ENCODE measurements at places on chromosomes 2 and 18.

GRCh38 chr2:196489371-196489770 is 150.1 kb upstream of the CCDC150 start:
- no peak for DNase-seq

DNA sequence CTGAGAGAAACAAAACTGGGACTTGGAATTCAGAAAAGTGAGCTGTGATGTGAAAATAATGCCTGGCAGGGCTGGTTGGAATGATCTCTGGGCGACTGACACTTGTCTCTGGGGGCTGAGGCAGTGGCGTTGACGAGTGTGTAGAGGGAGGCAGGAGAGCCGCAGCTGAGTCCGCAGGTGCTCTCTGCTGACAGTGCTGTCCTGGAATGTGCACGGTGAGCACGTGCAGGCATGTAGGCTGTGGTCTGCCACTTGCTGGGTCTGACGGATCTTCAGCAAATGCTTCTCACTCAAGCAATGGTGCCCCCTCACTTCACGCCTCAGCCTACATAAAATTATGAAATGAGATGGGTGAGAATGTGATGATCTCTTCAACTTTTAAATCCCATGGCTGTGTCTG is 38.5 kb upstream of the ATP9B start:
- no peak for DNase-seq

GRCh38 chr2:202548240-202548639 is 86.5 kb upstream of the FAM117B start:
- DNase-seq: no peak

DNA sequence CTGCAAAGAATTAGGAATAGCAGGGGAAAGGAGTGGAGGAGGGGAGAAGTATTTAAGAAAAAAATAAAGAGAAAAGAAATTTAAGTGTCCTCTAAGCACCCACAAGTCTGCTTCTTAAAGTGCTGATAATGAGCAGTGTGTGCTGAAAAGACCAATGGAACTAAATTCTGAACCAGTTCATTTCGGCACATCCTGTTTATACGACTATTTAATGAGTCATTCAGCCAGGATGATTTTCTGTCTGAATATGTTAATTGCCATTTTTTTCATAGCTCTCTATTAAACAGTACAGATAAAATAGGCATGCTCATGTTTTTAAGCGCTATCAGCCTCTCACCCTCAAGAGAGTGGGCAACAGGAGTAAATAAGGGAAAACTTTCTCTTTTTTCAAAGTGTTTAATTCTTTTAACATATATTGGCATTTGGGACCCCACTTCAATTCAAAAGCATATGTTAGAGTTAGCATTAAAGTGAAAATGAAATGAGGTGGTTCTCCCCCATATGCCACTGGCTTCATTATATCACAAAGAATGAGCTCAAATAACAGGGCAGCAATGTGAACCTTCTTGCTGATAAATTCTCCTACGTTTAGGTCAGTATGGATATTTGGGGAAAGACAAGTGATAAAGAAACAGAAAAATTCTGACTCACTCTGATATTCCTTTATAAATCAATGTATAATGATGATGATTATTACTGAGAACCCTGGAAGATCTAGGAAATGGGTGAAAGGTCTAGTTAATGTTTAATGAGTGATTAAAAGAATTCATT is 87.5 kb downstream of the TCF4 start:
- peak; percentile 52 for DNase-seq

DNA sequence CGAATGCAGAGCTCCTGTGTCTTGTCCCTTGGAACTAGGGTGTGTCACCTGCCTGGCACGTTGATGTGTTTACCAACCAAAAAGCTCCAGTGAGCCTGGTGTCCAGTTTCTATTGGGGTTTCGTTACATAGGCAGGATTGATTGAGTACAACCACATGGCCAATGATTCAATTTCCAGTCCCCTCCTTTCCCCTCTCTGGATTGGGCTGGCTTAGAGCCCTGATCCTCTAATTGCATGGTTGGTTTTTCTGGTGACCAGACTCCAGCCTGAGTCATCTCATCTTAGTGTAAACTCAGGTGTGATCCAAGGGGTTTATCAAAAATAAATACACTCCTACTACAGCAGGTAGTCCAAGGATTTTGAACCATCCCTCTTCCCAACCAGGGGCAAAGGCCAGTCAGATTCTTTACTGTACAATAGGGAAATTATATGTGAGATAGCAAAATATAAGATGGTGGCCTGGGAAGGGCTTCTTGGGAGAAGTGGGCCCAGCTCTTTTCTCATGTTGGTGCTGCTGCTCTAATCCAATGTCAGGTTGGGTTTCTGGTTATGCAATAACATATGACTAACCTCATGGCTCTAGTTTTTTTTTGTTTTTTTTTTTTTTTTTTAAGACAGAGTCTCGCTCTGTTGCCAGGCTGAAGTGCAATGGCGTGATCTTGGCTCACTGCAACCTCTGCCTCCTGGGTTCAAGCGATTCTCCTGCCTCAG is 64.7 kb upstream of the MGAT5 start:
- DNase-seq: peak; percentile 34

DNA sequence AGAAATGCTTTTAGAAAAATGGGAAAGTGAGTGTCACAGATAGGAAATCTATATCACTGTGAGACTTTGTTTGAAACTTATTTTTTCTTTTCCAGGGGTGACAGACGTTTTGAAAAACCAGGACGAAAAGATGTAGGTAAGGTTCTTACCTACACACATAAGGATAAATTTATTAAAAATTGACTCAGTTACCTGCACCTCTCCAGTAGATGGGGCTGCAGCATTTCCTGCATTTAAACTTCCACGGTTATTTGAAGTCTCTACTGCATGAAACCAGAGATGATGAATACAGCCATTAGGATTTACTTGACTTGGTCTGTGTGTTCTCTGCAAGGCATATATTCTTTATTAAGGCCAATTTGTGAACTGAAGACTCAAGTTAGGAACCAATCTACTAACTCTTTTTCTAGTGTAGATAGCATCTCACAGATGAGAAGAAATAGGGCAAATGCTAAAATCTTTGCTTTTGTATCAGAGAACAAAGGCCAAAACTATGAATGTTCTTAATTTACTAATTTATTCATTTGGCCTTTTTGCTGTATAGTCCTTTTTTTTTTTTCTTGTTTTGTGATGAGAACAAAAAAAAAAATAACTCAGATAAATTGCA is 15.0 kb downstream of the KCNJ13 start:
- DNase-seq: peak; percentile 32

GRCh38 chr2:215526341-215526740 is 90.5 kb upstream of the FN1 start:
- no peak for DNase-seq

- no peak for DNase-seq
Observed at GRCh38 chr18:28837100-28837499, 660.2 kb upstream of the CDH2 start.

- DNase-seq: no peak
Observed at GRCh38 chr18:74899554-74899953, 301.9 kb downstream of the ZNF407 start.

DNA sequence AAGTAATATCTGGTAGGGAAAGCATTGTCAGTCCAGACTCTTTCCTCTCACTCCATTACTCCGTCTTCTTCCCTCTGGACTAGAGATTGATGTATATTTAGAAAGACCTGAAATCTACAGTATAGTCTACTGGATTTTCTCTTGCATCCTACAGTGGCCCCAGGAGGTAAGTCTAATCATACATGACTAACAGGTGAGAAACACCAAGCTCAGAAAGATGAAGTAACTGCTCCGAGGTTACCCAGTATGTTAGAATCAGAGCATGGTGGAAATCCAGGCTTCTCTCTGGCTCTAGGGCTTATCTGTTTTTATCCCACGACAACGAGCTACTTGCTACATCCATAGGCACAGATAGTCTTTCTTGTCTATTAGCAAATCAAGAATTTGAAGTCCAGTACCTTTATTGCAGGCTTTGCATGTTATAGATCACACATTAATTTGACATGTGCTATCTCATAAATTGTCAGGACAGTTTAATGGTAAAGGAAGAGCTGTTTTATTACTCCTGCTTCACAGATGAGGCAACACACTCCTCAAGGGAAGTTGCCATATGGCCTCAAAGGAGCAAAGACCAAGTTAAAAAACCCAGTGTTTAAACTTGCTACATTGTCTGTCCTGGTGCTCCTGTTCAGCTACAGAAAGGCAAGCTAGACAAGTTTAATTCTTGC is 484.3 kb downstream of the THSD7B start:
- DNase-seq: peak; percentile 20

GRCh38 chr2:180943275-180943674 is 37.1 kb upstream of the UBE2E3 start:
- DNase-seq: no peak

DNA sequence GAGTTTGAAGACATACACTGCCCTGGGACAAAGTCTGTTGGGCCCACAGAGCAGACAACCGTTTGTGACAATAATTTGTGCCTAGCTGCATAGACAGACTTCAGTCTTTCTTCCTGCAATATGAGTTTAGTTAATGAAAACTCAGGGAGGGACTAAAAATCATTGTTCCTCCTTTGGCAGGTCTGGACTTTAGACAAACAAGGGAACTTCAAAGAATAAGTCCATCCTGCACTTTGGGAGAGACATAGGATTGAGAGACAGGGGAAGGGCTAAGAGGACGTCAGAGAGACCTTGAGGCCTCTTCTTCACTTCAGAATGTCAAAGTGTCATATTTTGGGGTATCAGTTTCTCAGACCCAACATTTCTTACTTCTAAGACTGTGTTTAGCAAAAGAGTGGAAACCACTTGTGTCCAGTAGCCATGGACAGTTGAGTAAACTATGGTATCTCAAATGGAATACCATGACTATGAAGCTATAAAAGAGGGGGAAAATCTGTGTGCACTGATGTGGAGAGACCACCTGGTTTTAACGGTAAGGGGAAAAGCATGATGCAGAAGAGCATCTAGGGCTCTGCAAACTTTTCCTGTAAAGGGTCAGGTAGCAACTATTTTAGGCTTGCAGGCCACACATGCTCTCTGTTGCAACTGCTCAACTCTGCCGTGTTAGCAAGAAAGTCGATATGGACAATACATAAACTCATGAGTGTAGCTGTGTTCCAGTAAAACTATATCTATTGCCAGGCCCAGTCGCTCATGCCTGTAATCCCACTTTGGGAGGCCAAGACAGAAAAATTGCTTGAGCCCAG is 217.8 kb upstream of the SH3BP4 start:
- DNase-seq: no peak

DNA sequence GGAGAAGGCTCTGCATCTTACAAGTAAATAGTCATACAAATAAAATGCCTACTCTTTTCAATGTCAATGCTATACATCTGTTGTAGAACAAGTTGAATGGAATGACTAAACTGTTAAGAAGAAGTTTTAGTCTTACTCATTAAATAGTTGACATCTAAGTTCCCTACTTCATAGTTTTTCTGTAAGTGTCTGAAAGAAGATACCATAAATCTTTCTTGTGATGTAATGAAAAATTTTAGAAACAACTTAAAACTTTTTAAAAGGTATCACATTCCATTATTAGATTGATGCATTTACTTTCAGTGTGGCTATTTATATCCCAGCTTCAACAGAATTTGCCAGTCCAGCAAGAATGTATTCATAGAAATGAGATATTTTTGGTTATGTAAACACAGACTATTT is 185.2 kb upstream of the EPC2 start:
- DNase-seq: no peak

GRCh38 chr2:238302087-238302486 is 13.7 kb upstream of the PER2 start:
- DNase-seq: no peak

GRCh38 chr2:147863835-147864234 is 19.0 kb downstream of the ACVR2A start:
- DNase-seq: no peak

DNA sequence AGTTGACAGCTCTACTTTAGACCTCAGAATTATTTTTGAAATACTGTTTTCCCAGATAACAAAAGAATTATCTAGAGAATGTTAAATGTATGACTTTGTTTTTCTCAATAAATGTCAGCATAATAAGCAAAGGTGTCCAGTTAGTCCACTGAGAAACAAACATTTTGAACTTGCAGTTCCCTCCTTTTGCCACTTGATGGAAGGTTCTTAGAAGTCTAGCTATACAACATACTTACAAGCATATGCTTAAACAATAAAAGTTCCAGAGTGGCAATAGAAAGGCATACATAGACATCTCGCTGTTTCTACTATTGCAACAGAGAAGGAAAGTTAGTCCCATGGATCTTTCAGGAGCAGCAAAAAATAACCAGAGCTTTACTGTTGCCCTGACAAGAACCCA is 11.8 kb downstream of the NDUFA10 start:
- DNase-seq: peak; percentile 34

DNA sequence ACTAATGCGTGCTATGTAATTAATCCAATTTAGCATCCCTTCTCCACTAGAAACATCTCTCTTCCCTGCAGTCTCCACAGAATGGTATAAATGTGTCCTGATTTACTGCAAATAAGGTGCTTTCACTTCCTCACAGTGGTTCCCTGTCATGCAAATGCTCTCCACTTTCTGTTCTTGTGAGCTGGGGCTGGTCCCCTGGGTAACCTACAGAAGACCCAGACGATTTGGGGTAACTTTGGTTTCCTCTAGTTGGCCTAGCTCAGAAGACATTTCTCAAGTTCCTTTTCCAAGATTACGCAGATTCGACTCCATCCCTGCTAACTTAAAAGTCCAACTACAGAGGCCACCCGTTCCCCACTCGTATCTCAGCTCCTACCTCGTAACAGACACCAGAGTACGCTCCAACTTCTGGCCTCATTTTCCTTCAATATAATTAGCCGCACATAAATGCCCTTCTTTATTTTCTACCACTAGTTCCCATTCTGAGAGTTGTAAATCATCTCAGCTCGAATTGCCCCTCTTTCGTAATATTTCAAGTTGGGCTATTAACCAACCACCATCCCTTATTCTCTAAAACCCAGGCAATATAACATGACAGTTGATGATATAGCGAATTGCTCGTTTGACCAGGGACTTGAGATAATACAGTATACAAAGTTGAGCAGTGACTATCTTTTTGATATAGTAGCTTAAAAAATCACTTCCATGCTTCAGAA is 28.8 kb upstream of the NEDD4L start:
- DNase-seq: no peak

- DNase-seq: peak; percentile 57
Observed at GRCh38 chr18:3794537-3795348, 344.8 kb downstream of the TGIF1 start.

DNA sequence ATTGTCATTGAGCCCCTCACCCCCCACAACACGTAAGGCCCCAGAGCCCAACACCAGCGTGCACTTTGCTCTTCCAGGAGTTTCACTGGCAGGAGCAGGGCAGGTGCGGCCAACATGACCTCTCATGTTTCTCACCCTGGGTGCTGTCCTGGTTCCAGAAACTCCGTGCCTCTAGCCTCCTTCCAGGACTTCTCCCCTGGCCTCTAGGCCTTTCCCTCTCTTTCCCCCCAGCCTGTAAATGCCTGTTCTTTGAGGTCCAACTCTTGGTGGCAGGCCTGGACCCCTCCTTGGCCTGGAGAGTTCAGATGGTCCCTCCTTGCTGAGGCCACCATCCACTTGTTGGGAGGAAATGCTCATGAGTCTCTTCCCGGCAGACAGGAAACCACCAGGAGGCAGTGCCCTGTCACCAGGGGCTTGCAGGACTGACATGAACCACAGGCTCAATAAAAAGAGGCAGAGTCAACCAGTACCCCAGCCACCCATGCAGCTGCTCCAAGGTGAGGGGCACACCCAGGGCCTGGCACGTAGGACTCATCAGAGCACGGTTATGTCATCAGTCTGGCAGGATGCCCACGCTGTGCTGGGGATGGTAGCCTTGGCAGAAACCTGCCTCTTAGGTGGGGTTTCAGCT is 1.5 kb downstream of the MALL start:
- no peak for DNase-seq

GRCh38 chr2:178767094-178768060 is 39.8 kb downstream of the TTN start:
- no peak for DNase-seq
